ENCODE measurements at places on chromosomes 7 and 10.

- peaks cover 2% of the 10 kb centered on the region for H3K4me1 ChIP-seq
- H3K4me3 ChIP-seq: no peak overlapping the region
- H3K36me3 ChIP-seq: no peaks in the 10 kb centered on the region
- no peaks in the 10 kb centered on the region for H3K27me3 ChIP-seq
- peak; percentile 50 for DNase-seq
Observed at GRCh38 chr10:88932539-88933256, 19.9 kb downstream of the ACTA2 start.

- H3K4me1 ChIP-seq: no peaks in the 10 kb centered on the region
- no peaks in the 10 kb centered on the region for H3K27me3 ChIP-seq
- no peak overlapping the region for H3K27ac ChIP-seq
- no peaks in the 10 kb centered on the region for H3K36me3 ChIP-seq
- DNase-seq: no peak
- H3K4me3 ChIP-seq: no peak overlapping the region
Observed at GRCh38 chr10:96772196-96772595, 51.9 kb upstream of the PIK3AP1 start.

- H3K4me3 ChIP-seq: no peak overlapping the region
- H3K36me3 ChIP-seq: no peaks in the 10 kb centered on the region
- no peak for DNase-seq
Observed at GRCh38 chr7:136259074-136259473, 281.9 kb upstream of the MTPN start.

DNA sequence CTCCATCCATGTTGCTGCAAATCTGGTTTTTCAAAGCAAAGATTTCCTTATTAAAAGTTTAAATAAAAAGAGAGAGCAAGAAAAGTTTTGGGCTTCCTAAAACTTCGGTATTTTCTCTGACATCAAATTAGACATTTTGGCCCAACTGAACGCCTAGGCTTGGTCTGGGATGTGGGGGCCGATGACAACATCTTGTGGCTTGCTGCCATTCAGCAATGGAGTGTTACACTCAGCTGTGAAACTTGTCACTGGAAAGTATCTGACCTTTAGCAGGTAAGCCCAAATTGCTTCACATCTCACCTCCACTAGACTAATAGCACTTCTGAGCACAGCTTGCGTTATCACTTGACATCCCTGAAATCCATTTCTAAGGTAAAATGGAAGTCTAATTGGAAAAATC is 320.6 kb downstream of the GATA3 start:
- peaks cover 2% of the 10 kb centered on the region for H3K4me1 ChIP-seq

DNA sequence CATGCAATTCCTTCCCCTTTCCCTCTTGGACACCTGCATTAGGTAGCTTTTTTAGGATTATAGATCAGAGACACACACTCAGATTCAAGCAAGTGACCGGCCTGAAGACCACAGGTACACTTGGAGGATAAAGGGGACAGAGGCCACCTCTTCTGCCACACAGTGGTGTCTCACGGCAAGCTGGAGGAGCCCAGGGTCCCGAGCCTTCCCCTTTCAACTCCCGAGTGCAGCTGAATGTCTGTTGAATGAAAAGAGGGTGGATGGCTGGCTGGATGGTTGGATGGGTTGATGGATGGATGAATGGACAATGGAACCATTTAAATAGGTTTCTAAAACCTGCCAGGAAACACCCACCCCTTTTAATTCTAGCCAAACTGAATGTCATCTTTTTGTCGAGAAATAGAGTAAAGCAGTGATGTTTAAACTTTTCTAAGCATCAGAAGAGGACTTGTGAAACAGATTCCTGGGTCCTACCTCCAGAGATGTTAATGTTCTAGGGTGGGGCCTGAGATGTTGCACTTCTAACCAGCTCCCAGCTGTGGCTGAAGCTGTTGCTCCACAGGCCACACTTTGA is 49.2 kb upstream of the ZMIZ1 start:
- DNase-seq: no peak
- H3K36me3 ChIP-seq: no peaks in the 10 kb centered on the region
- peaks cover 4% of the 10 kb centered on the region for H3K4me1 ChIP-seq
- H3K4me3 ChIP-seq: no peak overlapping the region
- no peaks in the 10 kb centered on the region for H3K27me3 ChIP-seq

DNA sequence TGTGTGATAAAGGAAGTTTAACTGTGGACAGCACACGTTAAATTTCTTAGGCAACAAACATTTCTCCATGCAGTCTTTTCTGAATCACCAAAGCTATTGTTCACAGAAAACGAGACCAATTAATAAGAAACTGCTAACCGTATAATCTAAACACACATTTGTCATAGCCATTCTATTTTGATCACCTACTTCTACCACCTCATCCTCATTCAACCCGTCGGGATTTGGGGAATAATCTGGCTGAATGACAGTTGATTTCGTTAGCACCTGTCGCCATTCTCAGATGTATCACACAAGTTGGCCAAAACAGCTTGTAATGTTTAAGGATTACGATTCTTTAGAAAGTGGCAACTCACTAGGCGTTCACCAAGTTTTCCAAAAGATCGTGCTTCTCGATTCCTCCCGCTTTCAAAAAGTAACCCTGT is 1.2 kb downstream of the EZH2 start:
- H3K27me3 ChIP-seq: no peaks in the 10 kb centered on the region
- peak overlapping the region; percentile 97 for H3K4me3 ChIP-seq
- peak overlapping the region; percentile 79 for H3K27ac ChIP-seq
- DNase-seq: no peak

DNA sequence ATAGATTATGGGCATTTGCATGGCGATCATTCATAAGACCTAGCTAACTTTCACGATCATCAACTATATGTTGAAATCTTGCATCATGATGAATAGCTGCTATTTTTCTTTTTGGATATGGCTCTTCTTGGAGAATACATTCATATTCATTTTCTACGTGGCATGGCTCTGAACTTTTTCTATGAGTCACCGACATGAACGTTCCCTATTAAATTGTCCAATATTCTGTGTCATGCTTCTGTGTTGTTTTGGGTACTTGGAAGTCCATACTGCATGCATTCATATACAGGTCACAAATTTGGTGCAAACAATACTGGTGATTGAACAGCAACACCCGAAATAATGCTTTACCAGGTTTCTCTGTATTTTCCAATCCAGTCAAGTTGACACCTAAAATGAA is 37.9 kb upstream of the ANKRD1 start:
- H3K4me1 ChIP-seq: no peaks in the 10 kb centered on the region
- no peaks in the 10 kb centered on the region for H3K36me3 ChIP-seq
- no peak overlapping the region for H3K4me3 ChIP-seq
- no peak for DNase-seq

- H3K4me1 ChIP-seq: peaks cover 3% of the 10 kb centered on the region
- no peaks in the 10 kb centered on the region for H3K36me3 ChIP-seq
- no peak overlapping the region for H3K27ac ChIP-seq
Observed at GRCh38 chr10:116150606-116151005, 122.4 kb downstream of the GFRA1 start.

DNA sequence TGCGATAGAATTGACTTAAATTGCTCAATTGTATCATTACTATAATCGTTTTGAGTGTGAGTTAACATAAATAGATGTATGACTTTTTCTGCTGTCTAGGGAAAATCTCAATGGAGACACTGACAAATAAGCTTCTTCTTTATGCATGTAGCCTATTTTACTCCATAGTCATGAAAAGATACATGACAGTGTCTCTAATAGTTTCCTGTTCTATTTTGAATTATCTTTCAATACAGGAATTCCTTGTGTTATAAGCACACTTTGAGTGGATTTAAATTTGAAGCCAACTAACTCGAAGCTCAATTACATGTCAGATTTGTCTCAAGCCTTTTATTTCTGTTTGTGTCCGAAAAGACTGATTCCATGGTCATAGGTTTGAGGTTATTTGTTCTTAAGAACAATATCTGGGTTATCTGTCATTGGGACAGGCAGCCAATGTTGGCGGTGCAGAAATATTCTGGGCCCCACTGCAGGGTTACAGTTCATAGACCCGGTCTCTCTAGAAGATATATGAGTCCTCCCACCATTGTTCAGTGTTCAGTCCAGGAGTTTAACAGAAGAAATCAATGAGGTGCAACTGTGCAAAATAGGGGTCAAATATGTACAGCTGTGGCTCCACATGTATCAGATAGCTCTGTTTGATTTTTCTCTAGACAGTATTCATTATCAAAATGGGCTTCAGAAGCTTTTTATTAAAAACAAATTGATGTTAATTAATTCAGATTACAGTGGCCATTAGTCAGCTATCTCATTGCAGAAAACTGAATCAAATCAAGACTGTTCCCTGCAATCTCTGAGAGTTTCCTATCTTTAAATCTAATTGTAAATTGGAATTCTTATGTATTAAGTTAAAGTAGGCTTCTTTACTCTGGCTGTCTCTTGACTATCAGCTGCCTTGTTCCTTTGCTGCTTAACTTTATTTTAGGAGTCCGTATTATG is 1238.8 kb downstream of the NXPH1 start:
- no peak overlapping the region for H3K4me3 ChIP-seq
- H3K36me3 ChIP-seq: no peaks in the 10 kb centered on the region
- no peaks in the 10 kb centered on the region for H3K27me3 ChIP-seq
- no peaks in the 10 kb centered on the region for H3K4me1 ChIP-seq

GRCh38 chr10:43759216-43759615 is 110.5 kb upstream of the ZNF32 start:
- no peak for DNase-seq
- no peaks in the 10 kb centered on the region for H3K27me3 ChIP-seq
- H3K4me1 ChIP-seq: no peaks in the 10 kb centered on the region
- H3K36me3 ChIP-seq: no peaks in the 10 kb centered on the region
- H3K27ac ChIP-seq: no peak overlapping the region

DNA sequence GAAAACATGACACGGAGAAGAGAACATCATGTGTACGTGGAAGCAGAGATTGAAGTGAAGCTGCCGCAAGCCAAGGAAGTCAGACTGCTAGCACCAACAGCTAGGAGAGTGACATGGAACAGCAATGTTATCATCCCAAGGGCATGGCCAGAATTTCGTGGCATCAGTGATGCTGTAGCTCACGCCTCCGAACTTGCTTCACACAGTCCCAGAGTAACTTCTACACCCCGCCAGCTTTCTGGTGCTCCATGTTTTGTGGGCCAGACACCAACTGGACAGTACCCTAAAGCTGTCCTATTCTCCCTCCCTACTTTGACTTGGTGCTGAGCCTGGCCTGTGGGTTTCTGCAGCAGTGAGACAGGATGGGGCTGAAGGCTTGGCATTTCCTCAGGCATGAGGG is 33.0 kb upstream of the EMX2 start:
- no peaks in the 10 kb centered on the region for H3K27me3 ChIP-seq
- no peaks in the 10 kb centered on the region for H3K36me3 ChIP-seq
- DNase-seq: no peak
- H3K27ac ChIP-seq: no peak overlapping the region
- H3K4me3 ChIP-seq: no peak overlapping the region

- H3K36me3 ChIP-seq: no peaks in the 10 kb centered on the region
- DNase-seq: no peak
- H3K4me3 ChIP-seq: no peak overlapping the region
- H3K27me3 ChIP-seq: no peaks in the 10 kb centered on the region
- H3K27ac ChIP-seq: no peak overlapping the region
- peaks cover 2% of the 10 kb centered on the region for H3K4me1 ChIP-seq
Observed at GRCh38 chr7:598899-599298, 79.3 kb upstream of the PDGFA start.

- H3K27me3 ChIP-seq: no peaks in the 10 kb centered on the region
- no peak overlapping the region for H3K27ac ChIP-seq
- H3K4me3 ChIP-seq: no peak overlapping the region
- no peaks in the 10 kb centered on the region for H3K36me3 ChIP-seq
- H3K4me1 ChIP-seq: no peaks in the 10 kb centered on the region
- DNase-seq: no peak
Observed at GRCh38 chr10:93921338-93921737, 27.6 kb downstream of the SLC35G1 start.

GRCh38 chr10:59279476-59279875 is 82.9 kb downstream of the FAM13C start:
- DNase-seq: no peak
- no peaks in the 10 kb centered on the region for H3K27me3 ChIP-seq
- no peaks in the 10 kb centered on the region for H3K36me3 ChIP-seq
- H3K4me1 ChIP-seq: peaks cover 7% of the 10 kb centered on the region

DNA sequence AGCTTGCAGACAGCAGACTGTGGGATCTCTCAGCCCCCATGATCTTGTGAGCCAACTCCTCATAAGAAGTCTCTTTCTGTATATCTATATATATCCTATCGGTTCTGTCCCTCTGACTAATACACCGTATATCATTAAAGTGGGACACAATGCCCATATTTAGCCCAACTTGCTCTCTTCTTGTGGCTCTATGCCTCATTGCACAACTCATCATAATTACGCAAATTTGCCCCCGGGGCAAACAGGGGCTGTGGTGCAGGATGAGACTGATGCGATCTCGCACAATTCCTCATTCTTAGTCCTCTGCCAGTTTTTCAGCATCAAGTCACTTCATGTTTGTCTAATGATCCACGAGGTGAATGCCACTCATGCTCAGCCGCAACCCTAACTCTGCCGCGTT is 183.2 kb downstream of the PRPF18 start:
- no peak overlapping the region for H3K27ac ChIP-seq
- peaks cover 85% of the 10 kb centered on the region for H3K36me3 ChIP-seq
- peaks cover 5% of the 10 kb centered on the region for H3K4me1 ChIP-seq
- H3K27me3 ChIP-seq: no peaks in the 10 kb centered on the region

- H3K27ac ChIP-seq: no peak overlapping the region
- no peaks in the 10 kb centered on the region for H3K4me1 ChIP-seq
Observed at GRCh38 chr7:45294559-45294958, 137.0 kb downstream of the RAMP3 start.

DNA sequence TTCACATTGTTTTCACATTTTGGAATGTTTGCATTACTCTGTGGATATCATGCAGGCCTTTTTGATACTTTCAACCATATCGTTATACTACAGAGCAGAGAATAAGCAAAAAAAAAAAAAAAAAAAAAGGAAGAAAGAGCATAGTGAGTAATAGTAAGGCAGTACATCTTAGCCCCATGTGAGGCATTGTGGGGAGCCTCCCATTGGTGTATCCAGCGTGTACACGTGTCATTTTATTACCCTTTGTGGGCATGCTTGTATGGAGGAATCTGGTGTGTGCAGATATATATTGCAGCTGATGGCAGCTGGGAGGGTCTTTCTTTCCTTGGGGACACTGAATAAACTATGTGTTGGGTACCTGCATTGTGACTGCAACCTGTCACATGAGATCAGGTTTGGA is 19.6 kb downstream of the R3HCC1L start:
- H3K36me3 ChIP-seq: peaks cover 28% of the 10 kb centered on the region
- no peak for DNase-seq
- H3K27ac ChIP-seq: no peak overlapping the region
- H3K4me1 ChIP-seq: peaks cover 3% of the 10 kb centered on the region

DNA sequence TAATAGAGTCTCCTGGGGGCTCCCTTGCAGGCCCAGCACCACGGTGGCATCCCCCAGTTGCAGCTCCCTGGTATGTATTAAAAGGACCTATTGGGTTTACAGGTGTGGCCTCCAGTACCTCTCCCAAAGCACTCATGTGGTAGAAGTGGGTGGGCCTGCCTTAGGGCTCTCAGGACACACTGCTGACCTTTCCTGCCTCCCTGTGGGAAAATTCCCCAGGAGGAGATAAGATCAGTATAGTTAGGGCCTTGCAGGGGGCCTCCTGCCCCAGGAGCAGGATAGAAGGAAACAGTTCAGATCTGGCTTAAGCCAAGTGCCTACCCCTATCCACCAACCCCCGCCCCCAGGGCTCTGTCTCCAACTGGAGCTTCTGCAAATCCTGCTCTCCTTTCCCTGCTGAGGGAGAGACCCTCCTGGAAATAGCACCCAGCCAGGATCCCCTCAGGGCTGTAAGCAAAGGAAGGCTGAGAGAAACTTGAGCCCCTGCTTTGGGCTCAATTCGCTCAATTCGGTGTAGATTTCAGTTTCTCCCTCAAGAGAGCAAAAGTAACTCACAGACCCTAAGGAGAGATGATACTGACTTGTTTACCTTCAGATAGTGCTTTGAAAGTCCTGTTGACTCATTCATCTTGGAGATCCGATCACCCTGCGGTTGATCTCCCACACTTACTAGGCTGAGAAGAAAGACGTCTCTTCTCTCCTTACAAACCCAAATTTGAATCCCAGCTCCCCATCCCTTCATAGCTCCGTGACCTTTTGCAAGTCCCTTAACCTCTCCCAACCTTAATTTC is 130.6 kb downstream of the WDR11 start:
- no peaks in the 10 kb centered on the region for H3K27me3 ChIP-seq
- no peak overlapping the region for H3K4me3 ChIP-seq
- no peak for DNase-seq

Measured in neuronal stem cell (in vitro differentiated cells).